ENCODE measurements at places on chromosomes 16 and 17.

DNA sequence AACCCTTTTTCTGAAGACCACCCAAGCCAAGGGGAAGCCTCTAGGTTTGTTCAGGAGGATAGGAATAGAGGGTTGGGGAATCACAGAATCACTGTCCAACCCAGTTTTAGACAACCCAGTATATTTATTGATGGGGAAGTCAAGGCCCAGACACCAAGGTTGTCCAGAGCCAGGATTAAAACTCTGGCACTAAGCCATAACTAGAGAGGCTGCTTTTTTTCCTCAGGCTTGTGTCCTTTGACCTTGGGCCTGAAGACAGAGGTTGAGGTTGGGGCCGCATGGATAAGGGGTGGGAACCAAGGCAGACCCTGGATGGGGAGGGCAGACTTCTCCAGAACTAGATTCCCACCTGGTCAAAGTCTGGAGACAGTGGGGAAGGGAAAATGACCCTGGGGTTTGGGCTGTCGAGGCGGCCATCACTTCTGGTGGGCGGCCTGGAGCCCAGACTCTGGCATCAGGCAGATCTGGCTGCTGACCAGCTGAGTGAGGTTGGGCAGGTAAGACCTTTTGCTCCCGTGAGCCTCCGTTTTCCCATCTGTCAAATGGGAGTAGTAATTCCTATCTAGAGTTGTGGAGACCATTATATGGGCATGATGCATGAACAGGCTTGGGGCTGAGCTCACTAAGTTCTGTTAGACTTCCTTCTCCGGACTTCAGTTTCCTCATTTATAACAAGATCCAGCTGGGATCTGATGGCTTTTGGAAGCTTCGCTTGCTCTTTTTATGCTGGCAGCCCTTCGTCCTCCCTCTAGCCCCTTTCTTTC lies 17.9 kb downstream of the IGFBP4 start:
- no peak for DNase-seq

DNA sequence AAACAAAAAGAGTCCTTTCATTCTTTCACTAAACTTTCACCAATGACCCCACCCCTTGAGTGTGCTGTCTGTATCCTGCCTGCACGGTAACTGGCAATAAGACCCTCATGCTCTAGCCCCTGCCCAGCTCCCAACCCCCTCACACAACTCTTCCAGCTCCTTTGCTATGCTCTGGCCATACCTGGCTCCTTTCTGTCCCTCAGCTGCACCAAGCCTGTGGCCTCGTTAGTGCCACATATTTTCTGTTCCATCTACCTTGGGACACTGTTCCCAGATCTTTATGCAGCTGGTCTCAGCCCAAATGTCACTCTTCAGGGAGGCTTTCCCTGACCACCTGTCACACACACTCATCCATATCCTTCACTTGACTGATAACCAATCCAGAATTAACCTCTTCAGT lies 47.3 kb downstream of the C16orf82 start:
- DNase-seq, result no peak

DNA sequence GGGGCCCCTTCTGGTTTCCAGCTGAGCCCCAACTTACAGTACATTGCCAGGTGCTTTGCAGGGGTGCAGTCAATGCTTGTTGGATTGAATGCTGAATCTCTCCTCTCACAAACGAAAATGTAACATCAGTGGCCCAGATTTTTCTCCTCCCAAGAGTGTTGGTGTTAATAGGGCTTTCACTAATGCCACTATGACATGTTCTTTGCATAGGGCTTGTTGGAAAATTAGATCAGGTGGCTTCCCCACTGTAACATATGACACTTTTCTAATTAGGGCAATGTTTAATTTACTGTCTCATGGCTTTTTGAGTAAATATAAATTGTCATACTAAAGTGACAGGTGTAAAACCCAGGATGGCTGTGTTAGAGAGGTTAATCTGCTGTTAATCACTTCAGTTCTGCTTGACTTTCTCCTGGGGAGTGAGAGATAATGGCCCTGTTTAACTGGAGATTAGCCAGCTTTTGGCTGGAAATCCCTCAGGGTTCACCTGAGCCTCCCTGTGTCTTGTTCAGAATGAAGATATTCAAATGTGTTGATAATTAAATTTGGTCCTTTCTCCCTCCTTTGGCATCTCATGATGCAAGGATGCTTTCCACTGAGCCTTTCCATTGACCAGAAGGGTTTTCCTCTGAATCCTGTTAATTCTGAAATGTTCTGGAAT lies 502.3 kb downstream of the RBFOX1 start:
- no peak for DNase-seq

DNA sequence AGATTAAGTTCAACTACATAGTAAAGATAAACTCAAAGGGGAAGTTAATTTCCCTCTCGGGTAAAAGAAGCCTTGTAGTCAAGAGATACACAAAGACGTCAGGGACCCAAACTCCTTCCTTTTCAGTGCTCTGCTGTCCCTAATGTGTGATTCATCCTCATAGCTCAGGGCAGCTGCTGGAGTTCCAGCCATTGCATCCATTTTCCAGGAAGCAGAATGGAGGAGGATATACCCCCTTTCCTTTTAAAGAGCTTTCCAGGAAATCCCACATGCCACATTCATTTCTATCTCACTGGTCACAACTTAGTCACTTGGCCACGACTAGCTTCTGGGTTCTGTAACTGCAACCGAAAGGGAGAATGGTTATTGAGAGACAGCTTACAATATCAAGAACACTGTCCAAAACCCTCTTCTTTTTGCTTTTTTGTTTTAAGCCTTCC lies 95.3 kb downstream of the SOCS1 start:
- DNase-seq, result no peak

GRCh38 chr17:29930409-29931010 lies 482 bp upstream of the SSH2 start:
- no peak for DNase-seq

DNA sequence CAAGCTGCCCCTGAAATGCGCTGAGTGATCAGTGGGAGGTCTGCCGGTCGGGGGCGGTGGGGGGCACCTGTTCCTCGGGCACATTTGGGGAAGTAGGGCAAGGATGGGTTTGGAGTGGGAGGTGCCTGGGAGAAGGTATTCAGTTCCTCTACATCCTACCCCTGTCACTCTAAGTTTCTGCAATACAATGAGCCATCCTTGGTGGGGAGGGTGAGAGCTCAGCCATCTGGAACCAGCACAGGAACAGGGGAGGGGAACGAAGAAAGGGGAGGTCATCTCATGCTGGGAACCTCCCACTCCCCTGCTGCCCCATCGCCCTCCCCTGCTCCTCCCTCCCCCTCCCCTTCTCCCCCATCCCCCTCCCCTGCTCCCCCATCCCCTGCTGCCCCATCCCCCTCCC lies 4.2 kb downstream of the DPH1 start:
- DNase-seq, result no peak

DNA sequence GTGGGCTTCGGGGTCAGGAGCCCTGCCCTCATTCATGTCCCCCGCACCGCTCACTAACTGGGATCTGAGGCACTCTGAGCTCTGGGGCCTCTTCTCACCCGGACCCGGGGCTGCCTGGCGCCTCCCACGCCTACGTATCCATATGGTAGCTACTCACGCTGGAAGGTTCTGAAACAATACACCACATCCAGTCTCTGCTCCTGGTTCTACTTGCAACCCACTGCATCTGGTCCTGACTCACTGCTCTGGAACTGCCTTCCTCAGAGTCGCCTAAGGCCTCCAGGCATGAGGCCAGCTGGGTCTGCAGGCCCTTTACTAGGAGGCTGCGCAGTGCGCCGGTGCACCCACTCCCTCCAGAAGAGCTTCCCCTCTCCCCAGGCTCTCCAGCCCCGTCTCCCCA lies 18.1 kb downstream of the USP36 start:
- DNase-seq, result no peak

- DNase-seq, result no peak
Observed at GRCh38 chr16:1152123-1152638, 725 bp upstream of the CACNA1H start.

GRCh38 chr16:72637306-72637705 lies 410.6 kb downstream of the ZFHX3 start:
- no peak for DNase-seq

GRCh38 chr17:78935419-78936323 lies 10.5 kb upstream of the TIMP2 start:
- DNase-seq, result no peak

DNA sequence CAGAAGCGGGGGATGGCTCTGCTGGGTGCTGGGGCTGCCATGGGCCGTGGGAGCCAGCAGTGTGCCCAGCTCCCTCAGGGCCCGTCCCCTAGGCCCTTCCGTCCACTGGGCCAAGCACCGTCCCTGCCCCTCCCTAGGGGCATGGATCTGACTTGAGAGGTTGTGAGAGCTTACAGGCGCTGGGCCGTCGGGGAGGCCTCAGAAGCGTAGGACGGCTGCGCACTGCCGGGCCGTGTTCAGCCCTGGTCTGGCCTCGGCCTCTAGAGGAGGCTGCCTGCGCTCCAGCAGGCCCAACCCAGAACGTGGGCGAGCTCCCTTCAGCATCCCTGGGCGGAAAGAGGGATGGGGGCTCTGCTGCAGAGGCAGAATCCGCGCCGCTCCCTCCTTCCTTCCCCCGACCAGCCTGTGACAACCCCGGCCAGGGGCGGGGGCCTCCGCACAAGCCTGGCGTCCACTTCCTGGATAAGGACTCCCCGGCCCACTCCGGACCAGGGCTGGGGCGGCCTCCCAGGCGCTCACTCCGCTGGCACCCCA lies 685 bp upstream of the MPG start:
- DNase-seq, result no peak

DNA sequence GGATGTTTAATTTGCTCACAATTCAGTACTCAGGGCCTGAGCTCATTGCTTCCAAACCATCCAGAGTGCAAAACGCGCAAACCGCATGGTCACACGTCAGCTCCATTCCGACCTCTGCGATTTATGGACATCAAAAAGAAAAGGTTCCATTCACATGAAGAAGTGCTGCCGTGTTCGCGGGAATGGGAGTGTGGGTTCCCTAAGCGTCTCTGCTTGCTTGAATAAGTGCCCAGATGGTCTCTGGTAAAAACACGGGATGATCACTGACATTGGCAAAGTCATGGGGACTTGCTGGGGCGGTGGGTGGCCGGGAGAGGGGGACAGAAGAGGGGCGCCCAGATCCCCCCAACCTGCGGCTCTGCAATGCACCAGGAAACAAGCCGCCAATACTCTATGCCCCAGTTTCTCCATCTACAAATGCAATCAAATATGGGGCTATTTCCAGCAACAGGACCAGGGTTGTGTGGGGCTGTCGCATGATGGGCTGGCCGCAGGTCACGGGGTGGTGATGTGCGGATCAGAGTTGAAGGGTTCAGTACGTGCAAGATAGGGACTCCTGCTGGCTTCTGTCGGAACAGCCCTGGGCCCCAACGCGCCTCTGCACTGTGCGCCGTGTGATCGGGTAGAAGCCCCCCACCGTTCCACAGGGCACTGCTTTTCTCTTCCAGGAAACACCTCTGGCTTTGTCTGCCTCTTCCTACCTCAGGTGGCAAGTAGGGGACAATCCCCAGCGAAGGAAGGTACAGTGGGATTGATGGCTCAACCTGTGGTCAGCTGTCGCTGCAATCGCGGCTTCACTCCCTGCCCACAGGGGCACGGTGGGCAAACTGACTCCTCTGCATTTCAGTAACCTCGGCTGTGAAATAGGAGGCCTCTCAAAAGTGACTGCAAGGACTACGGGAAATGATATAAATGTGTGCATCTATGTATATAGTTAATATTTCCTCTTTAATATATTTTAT lies 11.2 kb downstream of the FOXF1 start:
- DNase-seq, result no peak

DNA sequence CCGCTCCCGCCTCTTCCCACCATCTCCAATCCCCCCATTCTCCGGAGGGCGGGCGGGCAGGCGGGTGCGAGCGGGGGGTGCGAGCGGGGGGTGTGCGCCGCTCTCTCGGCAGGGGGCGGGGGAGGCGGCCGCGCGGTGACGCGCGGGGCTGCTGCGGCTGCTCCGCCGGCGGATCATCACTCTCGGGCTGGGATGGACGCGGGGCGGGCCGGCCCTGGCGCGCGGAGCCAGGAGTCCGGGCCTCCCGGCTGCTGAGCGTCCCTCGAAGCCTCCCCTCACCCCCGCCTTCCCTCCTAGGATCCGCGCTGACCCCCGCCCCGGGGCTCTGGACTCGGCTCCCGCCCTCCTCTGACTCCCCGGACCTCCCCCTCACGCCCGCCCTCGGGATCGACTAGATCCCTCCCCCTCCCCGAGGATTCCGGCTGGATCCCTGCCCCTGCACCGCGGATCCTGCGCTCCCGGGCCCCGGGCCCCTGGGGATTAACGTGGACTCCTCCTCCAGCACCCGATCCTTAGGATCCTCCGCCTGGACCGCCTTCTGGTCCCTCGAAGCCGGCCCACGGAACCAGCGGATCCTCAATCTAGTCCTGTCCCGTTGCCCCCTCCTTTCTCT lies 946 bp upstream of the TMEM256 start:
- no peak for DNase-seq

GRCh38 chr17:57724026-57724728 lies 20.9 kb downstream of the CCDC182 start:
- DNase-seq, result no peak

DNA sequence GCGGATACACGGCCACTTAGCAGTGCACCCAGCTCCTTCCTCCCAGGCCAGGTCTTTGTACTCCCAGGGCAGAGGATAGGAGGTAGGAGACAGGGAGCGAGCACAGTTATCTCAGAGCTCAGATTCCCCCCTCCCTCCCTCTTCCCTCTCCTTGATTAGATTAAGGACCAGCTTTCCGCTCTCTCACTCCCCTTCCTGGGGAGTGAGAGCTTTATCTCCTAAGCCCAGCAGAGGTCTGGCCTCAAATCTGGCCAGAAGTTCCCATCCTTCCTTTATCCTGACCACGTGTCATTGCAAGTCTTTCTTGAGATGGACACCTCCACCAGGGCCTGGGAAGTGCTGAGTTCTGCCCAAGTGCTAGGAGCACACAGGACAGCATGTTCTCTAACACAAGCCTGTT lies 5.1 kb downstream of the ARL4D start:
- DNase-seq, result no peak

- no peak for DNase-seq
Observed at GRCh38 chr16:85615014-85615851, 2.1 kb downstream of the GSE1 start.

- DNase-seq, result no peak
Observed at GRCh38 chr17:31597646-31598398, 206.3 kb downstream of the RAB11FIP4 start.

DNA sequence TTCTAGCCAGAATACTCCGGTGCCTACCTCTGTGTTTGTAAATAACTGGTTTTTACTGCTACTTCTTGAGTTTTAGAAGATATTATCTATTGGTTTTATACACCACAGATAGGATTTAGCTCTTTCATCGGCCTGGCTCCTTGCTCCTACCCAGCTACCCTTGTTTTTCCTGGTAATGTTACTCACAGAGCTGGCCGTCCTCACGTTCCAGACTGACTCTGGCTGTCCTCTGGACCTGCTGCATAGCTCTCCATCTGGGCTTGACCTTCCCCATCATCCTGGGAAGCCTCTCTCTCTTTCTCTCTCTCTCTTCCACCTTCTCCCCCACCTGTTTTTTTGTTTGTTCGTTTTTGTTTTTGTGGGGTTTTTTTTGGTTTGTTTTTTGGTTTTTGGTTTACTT lies 51.5 kb downstream of the MPRIP start:
- no peak for DNase-seq
